Thymus (tissue), 14 donors: ENCODE measurements at places on chromosomes 11 and 22. TPM values are rescaled to one million over a fixed set of nuclear protein-coding genes. Genes with fewer than 3 reads are reported as not detected.

PDE2A gene
- 16.9 TPM for polyA plus RNA-seq

OR4C16 gene
- not detected for polyA plus RNA-seq

OR51B5 gene
- 0.21 TPM for polyA plus RNA-seq

ENDOD1 gene
- 9.2 TPM for polyA plus RNA-seq

- no peak for DNase-seq
- H3K27me3 ChIP-seq, result no peaks in the 10 kb centered on the region
- H3K27ac ChIP-seq, result no peak overlapping the region
- H3K4me1 ChIP-seq, result no peaks in the 10 kb centered on the region
- no peak overlapping the region for H3K4me3 ChIP-seq
Measured at GRCh38 chr11:92523611-92524010, 299.0 kb downstream of the FAT3 start.

- H3K4me3 ChIP-seq, result peak overlapping the region; percentile 51
- H3K27ac ChIP-seq, result peak overlapping the region; percentile 61
- peaks cover 16% of the 10 kb centered on the region for H3K36me3 ChIP-seq
- H3K4me1 ChIP-seq, result peaks cover 16% of the 10 kb centered on the region
Measured at GRCh38 chr22:40463683-40464082, 93.3 kb downstream of the SGSM3 start.

DNA sequence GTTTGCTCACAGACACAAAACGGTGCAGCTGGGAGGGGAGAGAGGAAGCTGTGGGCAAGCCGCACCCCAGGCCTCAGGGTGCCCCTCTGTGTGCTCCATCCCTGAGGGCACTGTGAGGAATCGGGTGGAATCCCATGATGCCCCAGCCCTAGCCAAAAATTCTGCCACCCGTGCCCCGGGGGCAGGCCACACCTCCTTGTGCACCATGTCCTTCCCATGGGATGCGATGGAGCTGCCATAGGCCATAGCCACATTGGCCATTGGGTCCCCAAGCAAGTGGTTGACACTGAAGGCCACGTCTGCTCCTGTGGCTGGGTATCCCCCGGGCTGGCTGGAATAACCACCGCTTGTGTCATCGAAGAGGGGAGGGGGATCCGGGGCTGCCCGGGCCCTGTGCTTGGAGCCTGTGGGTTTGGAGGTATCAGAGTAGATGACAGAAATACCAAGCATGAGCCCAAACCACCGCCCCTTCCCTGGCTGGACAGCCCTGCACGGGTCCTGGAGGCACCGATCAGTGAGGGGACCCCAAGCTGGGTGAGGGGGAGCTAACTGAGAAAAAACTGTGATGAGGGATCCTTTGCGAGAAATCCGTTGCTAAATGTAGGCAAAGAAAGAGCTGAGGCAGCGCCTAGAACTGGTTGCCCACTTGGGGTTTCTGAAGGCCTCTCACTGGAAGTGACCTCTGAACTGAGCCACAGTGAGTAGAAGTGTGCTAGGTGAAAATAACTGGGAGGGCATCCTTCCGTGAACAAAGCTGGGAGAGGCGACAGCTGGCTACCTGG, 863 bp downstream of the YIF1A start:
- peak overlapping the region; percentile 63 for H3K4me3 ChIP-seq
- H3K27me3 ChIP-seq, result peaks cover 36% of the 10 kb centered on the region
- peak overlapping the region; percentile 83 for H3K27ac ChIP-seq
- DNase-seq, result no peak
- peaks cover 22% of the 10 kb centered on the region for H3K4me1 ChIP-seq
- peaks cover 21% of the 10 kb centered on the region for H3K36me3 ChIP-seq

DNA sequence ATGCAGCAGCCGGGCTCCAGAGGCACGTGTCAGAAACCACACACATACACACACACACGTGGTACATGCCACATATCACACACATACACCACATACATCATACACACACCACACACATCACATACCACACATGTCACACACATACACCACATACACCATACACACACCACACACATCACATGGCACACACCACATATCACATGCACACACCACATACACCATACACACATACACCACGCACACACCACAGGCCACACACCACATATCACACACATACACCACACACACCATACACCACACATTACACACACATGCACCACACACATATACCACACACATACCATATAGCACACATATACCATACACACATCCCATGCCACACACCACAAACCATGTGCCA, 97.5 kb upstream of the PRR5 start:
- DNase-seq, result no peak
- no peaks in the 10 kb centered on the region for H3K36me3 ChIP-seq
- no peak overlapping the region for H3K27ac ChIP-seq
- H3K4me3 ChIP-seq, result no peak overlapping the region
- H3K4me1 ChIP-seq, result peaks cover 5% of the 10 kb centered on the region

- no peak for DNase-seq
- no peaks in the 10 kb centered on the region for H3K36me3 ChIP-seq
Measured at GRCh38 chr11:116654526-116654925, 118.3 kb downstream of the BUD13 start.

- H3K4me3 ChIP-seq, result no peak overlapping the region
- H3K27ac ChIP-seq, result peak overlapping the region; percentile 51
Measured at GRCh38 chr11:8814209-8814922, 96.6 kb upstream of the AKIP1 start.

DNA sequence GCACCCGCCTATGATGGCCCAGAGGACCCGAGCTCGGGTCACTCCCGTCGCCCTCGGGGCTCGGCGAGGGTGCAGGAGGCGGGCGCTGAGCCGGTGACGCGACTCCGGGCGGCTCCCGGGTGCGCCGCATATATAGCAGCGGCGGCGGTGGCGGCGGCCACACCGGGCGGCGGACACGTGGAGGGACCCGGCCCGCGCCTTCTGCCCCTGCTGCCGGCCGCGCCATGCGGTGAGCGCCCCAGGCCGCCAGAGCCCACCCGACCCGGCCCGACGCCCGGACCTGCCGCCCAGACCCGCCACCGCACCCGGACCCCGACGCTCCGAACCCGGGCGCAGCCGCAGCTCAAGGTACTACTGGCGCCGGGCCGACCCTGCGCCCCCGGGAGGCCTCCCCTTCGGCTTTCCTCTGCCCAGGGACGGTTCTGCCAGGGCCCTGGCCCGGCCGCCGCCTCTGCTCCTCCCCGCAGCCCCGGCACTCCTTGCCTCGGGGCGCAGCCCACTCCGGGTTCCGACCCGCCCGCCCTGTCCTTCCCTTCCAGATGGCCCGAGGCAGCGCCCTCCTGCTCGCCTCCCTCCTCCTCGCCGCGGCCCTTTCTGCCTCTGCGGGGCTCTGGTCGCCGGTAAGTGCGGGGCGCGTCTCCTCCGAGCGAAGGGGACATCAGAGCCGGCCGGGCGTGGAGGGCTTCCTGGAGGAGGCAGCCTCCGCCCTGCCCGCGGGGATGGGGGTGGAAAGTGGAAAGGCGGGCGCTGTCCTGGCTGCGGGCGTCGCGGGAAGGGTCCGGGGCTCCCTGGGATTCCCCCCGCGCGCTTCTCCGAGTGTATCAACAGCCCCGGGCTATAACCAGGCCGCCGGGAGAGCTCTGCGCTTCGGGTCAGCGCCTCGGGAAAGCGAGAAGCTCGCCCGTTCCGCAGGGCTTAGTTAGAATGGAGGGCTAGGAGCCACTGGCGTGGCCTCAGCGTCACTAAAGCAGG, at the start of gene GAL:
TSS of gene GAL (plus strand) at position 160 of the 972 bp plus-strand sequence. CDS start at position 540, 380 bp downstream.
- no peaks in the 10 kb centered on the region for H3K4me1 ChIP-seq
- H3K27me3 ChIP-seq, result peaks cover 46% of the 10 kb centered on the region
- no peak within 1 kb of the TSS for H3K4me3 ChIP-seq
- no peaks in the 10 kb centered on the region for H3K36me3 ChIP-seq
- H3K27ac ChIP-seq, result no peak within 1 kb of the TSS
- DNase-seq, result no peak

DNA sequence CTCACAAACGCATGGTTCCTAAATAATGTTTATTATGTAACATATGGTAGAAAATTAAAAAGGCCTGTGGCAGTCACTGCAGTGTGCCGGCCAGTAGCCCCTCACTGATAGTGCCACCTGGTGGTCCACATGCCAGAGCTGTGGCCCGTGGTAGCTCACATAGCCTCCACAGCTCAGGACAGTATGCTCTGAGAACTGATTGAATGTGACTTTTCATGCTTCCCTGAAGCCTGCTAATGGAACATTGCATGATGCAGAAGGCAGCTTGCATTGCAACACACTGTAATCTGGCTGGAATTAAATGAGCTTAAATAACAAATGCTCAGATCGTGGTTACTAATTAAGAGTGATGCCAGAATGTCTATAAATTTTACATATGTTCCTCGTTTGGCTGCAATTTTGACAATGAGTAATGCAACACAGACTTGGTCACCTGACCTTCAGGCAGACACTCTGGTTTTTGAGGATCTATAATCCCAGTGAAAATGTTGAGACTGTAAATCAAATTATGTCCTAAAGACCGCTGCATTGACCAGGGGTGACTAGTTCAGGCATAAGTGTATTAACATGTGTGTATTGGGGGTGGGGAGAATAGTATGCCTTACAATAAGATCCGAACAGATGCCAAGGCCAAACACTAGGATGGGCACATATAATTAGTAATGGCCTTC, 566.4 kb downstream of the METTL15 start:
- no peaks in the 10 kb centered on the region for H3K27me3 ChIP-seq
- DNase-seq, result no peak
- no peak overlapping the region for H3K4me3 ChIP-seq
- H3K4me1 ChIP-seq, result no peaks in the 10 kb centered on the region

DNA sequence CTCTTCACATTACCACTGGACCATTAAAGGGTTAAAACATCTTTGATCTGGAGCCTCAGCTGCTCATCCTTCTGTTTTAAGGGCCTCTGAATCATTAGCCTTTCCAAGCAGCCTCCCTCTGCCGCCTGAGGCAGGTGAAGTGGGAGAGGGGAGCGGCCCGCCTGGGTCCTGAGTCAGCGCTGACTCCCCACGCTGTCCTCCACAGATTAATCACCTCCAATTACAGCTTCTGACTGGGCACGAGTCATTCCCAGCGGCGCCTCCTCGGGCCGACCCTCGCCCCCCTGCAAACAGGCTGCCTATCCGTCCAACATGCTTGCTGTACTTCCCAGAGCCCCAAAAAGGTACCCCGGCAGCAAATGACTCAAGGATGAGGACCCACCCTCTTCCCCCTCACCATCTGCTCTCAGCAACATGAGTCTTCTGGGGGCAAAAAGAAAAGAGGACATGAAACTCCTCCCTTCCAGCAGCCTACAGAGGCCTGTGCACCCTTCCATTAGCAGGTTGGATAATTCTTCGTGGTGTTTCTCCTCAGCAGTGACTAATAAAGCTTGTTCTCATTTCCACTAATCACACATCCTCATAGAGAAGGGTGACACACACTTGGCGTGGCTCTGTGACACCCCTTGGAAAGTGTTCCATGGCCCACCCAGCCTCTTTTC, 44.3 kb upstream of the JAM3 start:
- H3K27me3 ChIP-seq, result peaks cover 65% of the 10 kb centered on the region
- no peak overlapping the region for H3K27ac ChIP-seq
- DNase-seq, result no peak
- peaks cover 20% of the 10 kb centered on the region for H3K4me1 ChIP-seq
- H3K4me3 ChIP-seq, result no peak overlapping the region

GRCh38 chr22:23522623-23523251, 57.4 kb downstream of the IGLL1 start:
- no peak overlapping the region for H3K27ac ChIP-seq
- peaks cover 22% of the 10 kb centered on the region for H3K4me1 ChIP-seq
- peaks cover 3% of the 10 kb centered on the region for H3K27me3 ChIP-seq
- no peak for DNase-seq
